ENCODE measurements at places on chromosomes 4 and X. TPM values are rescaled to one million over a fixed set of nuclear protein-coding genes. Genes with fewer than 3 reads are reported as not detected.
A peak's percentile ranks its signal among the peaks of the same experiment; 100 is the strongest.

Gene COL4A6
- total RNA-seq: 0.18 TPM

DNA sequence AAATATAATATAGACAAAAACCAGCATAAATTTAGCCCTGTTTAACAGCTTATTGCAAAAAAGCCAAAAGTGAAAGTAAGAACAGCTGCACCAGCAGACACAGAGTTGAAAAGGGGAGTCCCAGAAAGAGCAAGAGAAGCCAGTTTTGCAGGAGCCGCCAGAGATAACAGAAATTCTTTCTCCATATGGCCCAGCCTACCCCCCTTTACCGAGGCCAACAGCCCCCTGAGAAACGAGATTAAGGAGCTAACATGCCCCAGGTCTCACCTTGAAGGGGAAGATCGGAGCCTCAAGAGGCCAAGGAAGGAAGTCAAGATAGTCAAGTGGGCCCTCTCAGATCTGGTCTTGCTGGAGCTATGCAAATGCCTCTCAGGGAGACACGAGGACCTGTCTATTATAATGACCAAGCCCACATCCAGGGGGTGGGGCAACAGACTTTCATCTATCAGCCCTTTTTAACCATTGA lies 4.8 kb downstream of the ACOX3 start:
- DNase-seq: no peak

Gene GJB1
- 1.1 TPM for total RNA-seq

Gene CHIC1
- total RNA-seq: 10.6 TPM

DNA sequence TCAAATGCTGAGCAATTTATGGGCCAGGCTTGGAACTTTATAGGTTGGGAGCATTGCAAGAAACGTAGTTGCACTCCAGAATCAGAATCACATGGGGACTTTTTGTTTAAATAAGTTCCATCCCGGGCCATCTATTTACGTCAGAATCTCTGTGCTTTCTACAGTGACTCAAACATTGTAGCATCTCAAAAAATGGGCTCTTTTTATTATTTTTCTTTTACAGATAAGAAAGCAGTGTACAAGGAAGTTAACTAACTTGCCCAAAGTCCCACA lies 10.2 kb downstream of the CC2D2A start:
- no peak for DNase-seq

GRCh38 chrX:51975811-51976210 lies 82.4 kb downstream of the MAGED1 start:
- DNase-seq: no peak

Gene FANCB
- 44.4 TPM for total RNA-seq

Gene MTMR1
- 26.3 TPM for total RNA-seq

GRCh38 chr4:144374065-144374464 lies 233.5 kb upstream of the GYPA start:
- no peak for DNase-seq

DNA sequence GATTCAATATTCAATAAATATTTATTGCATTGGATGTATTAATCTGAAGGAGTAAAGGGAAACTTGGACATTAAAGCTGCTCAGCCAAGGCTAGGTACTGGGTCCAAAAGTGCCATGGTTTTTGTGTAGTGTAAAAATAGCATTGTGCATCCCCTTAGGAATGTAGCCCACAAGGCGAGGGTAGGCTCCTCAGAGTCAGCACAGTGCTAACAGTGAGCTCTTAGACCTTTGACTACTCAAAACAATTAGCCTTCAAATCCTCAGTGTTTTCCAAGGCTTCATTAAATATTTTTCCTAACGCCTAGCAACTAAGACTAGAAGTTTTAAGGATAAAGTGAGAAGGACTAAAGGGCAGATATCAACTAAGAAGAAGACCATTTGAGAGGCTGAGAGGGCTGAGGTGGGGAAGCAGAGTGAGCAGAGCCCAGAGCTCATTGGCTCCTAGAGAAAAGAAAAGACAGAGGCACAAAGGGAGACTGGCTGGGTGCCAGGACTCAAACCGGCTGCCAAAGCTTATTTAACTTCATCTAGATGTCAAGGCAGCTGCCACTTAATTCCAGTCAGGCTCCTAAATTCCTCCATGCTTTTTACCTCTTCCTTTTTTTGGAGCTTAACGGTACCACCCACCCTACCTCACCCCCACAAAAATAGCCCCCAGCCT lies 17.0 kb downstream of the PRKG2 start:
- peak; percentile 73 for DNase-seq

- DNase-seq: no peak
These were observed 104.6 kb upstream of the BMPR1B start for GRCh38 chr4:94653095-94653649.

DNA sequence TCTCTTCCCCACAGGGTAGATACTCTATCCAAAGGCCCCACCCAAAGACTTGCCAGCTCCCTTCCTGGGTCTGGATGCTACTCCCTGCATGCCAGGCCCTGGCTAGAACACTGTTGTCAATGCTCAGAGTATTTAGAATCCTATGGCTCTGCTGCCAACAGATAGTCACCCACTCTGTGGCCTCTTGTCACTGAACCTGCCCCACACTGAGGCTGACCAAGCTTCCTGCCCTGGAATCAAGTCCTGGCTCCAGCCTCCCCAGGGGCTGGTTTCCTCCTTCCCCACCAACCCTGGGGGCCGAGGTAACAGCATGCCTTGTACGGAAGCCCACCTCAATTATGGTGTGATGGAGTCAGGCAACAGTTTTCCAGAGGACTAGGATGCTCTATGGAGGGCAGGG lies 63.3 kb downstream of the EFNB1 start:
- DNase-seq: no peak

GRCh38 chrX:142249721-142250120 lies 44.6 kb upstream of the MAGEC2 start:
- no peak for DNase-seq

DNA sequence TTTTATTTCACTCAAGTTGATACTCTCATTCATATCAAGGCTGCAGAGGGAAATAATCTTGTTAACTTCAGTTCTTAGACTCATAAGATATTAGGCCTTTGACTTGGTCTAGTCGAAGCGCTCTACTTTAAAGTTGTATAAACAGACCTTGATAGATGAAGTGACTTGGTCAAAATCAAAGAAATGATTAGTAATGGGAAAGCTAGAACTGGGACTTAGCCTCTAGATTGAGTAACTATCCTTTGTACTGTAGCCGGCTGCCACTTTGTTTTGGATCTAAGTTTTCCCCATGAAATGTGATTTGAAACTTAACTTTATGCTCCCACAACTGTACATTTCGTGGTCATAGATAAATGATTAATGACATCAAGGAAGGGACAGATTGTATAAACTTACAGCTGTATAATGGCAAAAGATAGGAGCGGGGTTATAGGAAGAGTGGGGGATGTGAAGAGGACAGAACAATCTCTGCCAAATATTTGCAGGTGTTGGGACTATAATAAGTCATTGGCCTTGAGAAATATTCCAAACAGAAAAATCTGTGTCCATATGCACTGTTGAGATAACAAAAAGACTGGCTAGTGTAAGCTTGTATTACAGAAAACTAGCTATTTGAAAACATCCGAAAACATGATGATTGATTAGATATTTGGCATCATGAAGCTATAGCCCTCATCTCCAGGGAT lies 17.2 kb downstream of the MID2 start:
- no peak for DNase-seq

Gene ARMCX1
- total RNA-seq: 71.7 TPM

GRCh38 chrX:149515954-149516602 lies 11.0 kb upstream of the IDS start:
- no peak for DNase-seq

Gene ODAM
- not detected for total RNA-seq

Gene SLC49A3
- 0.13 TPM for total RNA-seq

DNA sequence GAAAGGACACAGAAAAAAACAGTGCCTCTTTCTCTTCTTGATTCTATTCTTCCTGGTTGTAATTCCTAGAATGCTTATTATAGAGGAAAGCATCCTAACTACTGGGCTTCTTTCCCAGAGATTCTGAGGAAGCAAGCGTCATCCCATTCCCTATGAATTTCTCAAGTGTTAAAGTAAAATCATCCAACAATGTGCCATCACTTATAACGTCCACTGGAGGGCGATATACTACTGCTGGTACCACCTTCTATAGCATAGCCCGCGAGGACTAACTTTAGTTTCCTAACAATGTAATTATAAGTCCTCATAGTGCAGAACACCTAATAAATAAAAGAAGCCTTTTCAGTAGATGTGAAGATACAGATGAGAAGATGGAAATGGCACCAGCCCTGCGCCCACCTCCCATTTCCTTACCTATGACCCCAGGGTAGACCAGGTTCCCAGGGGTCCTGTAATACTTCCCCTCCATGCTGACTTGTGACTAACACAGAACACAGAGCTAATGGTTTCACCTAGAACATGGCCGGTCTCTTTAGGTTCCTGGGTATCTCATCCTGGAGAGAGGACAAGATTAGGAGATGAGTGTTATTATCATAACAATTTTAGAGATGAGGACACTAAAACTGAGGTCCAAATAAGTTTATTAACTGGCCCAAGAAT lies 4.2 kb downstream of the CENPVL3 start:
- peak; percentile 38 for DNase-seq

Gene PABPC1L2A
- total RNA-seq: not detected

GRCh38 chrX:121558886-121559285 lies 511.5 kb downstream of the GLUD2 start:
- DNase-seq: no peak

Gene TLR10
- not detected for total RNA-seq

GRCh38 chrX:68669094-68669860 lies 21.8 kb downstream of the STARD8 start:
- DNase-seq: peak; percentile 91

GRCh38 chrX:39915081-39915480 lies 182.7 kb downstream of the BCOR start:
- DNase-seq: no peak

GRCh38 chr4:123699880-123700771 lies 303.5 kb downstream of the SPRY1 start:
- peak; percentile 42 for DNase-seq

GRCh38 chr4:67765928-67766327 lies 11.7 kb upstream of the GNRHR start:
- DNase-seq: no peak

- DNase-seq: no peak
These were observed 25.0 kb upstream of the PASD1 start for GRCh38 chrX:151538190-151539122.

Gene VSIG4
- not detected for total RNA-seq

GRCh38 chr4:152806501-152807125 lies 26.9 kb downstream of the ARFIP1 start:
- DNase-seq: no peak

- no peak for DNase-seq
These were observed 126.3 kb upstream of the KLF3 start for GRCh38 chr4:38537666-38538065.

DNA sequence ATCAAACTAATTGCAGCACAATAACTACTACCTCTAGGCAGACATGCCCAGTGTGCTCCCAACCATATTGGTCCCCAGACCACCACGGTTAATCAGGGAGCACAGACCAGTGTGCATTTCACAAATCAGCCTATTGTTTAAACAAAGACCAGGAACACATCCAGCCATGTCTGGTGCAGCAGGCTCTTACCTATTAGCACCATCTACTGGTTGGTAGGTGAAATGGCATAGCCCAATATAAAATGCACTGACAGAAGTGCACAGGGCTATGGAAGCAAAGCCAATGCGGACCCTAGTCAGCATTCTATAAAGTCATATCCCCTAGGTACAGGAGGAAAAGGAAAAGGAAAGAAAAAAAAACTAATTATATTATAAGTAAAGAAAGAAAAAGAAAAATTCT lies 15.5 kb upstream of the CYLC1 start:
- DNase-seq: peak; percentile 2

Gene PHEX
- 0.73 TPM for total RNA-seq

Gene CXCL1
- total RNA-seq: 0.23 TPM
